Activated CD4-positive, alpha-beta memory T cell treated with anti-CD3 and anti-CD28 coated beads for 36 hours (primary cell): ENCODE measurements at places on chromosomes 11 and 22. TPM values are rescaled to one million over a fixed set of nuclear protein-coding genes. Genes with fewer than 3 reads are reported as not detected.
A peak's percentile ranks its signal among the peaks of the same experiment; 100 is the strongest.

DNA sequence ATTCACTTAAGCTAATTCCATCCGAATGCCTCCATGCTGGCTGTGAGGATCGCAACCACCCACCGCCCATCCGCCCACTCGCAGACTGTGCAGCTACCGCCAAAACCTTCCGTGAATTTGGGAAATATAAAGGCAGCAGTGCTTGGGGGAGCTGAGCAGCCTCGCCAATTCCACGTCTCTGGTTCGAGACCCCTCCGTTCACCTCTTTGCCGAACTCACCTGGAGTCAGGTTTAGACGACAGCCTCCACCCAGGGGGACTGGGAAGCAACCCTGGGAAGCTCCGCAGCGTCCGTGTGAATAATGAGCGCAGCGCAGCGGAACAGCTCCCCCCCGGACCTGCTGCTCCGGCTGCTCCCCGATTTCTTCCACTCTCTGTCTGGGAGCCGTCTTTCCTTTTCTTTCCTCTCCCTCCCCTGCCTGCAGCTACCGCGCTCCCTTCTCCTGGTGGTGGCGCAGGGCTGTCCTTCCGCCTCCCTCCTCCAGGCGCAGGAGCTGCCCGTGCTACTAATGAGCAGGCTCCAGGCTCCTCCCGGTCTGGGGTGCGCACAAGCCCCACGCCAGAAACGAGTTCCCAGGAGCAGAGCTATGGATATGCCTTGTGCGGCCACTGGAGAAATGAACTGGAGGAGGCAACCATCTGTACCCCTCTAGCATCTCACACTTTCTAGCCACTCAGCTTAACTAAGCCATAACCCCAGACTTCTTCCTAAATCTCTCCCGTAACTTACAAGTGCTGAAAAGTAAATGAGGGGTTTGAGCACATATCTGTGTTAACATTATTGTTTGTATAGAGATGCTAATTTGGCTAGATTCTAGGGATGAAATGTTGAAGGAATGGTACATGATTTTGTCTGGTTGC lies 107.3 kb downstream of the XKR3 start:
- H3K27me3 ChIP-seq = peaks cover 9% of the 10 kb centered on the region
- H3K4me3 ChIP-seq = no peak overlapping the region
- H3K4me1 ChIP-seq = no peaks in the 10 kb centered on the region
- no peaks in the 10 kb centered on the region for H3K36me3 ChIP-seq

DNA sequence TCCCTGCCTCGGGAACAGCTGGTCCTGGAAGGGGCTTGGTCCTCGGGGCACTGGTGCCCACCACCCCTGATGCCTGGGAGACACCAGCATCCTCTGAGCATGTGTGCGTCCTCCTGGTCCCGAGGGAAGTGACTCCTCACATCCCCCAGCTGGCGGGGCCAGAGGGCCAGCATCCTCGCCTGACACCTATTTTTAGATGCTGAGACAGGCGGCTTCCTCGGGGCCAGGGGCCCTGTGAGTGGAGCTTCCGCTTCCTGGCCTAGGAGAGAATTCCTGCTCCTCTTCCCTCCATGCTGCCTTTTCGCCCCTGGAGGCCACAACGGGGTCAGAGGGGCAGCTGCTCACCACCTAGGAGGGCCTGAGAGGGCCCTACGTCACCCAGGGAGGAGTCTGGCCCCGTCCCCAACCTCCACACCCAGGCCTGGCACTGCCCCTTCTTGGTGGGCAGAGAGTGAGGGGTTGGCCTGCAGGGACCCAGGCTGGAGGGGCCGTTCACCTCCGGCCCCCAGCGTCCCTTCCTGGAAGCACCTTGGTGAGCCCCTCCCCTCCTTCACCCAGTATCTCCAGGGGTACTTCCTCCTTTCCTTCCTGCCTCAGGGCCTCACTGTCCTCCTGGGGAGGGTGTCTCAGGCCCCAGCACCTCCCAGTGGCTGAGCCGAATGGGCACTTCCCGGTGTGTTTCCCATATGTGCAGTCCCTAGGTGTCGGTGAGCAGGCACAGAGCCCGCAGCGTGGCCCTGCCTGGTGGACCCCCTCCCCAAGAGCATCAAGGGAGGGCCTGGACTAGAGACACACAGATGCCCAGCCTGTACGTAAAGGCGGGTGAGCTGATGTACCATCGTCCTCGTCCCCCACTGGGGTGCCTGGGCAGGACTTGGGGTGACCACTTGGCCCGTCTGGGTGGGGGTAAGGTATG lies 6.1 kb downstream of the CD81 start:
- no peak for DNase-seq
- no peak overlapping the region for H3K27ac ChIP-seq
- H3K4me1 ChIP-seq = peaks cover 52% of the 10 kb centered on the region
- H3K4me3 ChIP-seq = no peak overlapping the region
- H3K27me3 ChIP-seq = no peaks in the 10 kb centered on the region

- no peak overlapping the region for H3K4me3 ChIP-seq
- no peaks in the 10 kb centered on the region for H3K27me3 ChIP-seq
- H3K4me1 ChIP-seq = peaks cover 18% of the 10 kb centered on the region
- H3K36me3 ChIP-seq = no peaks in the 10 kb centered on the region
- H3K27ac ChIP-seq = no peak overlapping the region
- DNase-seq = no peak
Observed at GRCh38 chr22:46040471-46041465, 63.8 kb upstream of the WNT7B start.

GRCh38 chr11:72041364-72042063 lies 38.8 kb downstream of the NUMA1 start:
- peaks cover 1% of the 10 kb centered on the region for H3K36me3 ChIP-seq
- H3K4me1 ChIP-seq = peaks cover 30% of the 10 kb centered on the region
- no peaks in the 10 kb centered on the region for H3K27me3 ChIP-seq
- H3K27ac ChIP-seq = no peak overlapping the region
- DNase-seq = peak; percentile 55
- H3K4me3 ChIP-seq = no peak overlapping the region

- H3K4me1 ChIP-seq = no peaks in the 10 kb centered on the region
- H3K36me3 ChIP-seq = no peaks in the 10 kb centered on the region
- no peak for DNase-seq
- H3K4me3 ChIP-seq = no peak overlapping the region
Observed at GRCh38 chr11:123976770-123977560, 616 bp downstream of the OR10S1 start.

DNA sequence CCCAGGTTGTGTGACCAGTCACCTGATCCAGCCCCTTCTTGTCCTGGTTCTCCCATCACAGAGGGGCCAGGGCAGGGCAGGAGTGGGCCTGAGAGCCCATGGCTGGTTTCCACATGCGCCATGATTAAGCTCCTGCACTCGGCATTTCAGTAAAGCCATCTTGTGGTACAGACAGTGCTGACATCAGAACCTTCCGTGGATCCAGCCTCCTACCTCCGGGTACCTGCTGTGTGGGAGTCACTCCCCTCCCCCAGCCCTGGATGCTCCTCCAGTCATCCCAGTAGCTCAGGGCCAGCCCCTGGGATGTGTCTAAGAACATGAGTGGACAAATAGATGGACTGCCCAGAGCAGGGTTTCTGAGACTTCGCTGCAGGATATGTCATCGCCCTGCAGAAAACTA lies 22.1 kb upstream of the MGAT3 start:
- H3K4me1 ChIP-seq = no peaks in the 10 kb centered on the region
- no peak overlapping the region for H3K27ac ChIP-seq
- no peak for DNase-seq
- H3K36me3 ChIP-seq = peaks cover 2% of the 10 kb centered on the region

- DNase-seq = no peak
- H3K4me1 ChIP-seq = peaks cover 61% of the 10 kb centered on the region
- H3K27me3 ChIP-seq = no peaks in the 10 kb centered on the region
Observed at GRCh38 chr11:3971756-3972404, 116.4 kb downstream of the STIM1 start.

DNA sequence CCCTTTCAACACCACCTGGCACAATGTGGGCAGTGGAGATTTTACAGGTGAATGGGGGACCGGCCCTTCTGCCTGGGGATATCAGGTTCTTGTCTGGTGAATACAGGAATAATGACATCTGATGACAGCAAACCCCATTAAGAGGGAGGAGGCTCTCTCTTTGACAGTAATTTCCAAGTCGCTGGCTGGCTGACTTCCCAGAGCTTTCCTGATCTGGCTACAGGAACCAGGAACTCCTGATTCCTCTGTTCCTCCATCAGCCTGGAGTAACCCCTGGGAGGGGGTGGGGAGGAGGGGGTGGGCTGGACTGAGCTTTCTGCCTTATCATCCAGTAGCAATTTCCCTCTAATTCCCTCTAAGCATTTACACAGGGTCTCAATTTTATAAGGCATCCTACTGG lies 3.7 kb upstream of the MIEF1 start:
- H3K27ac ChIP-seq = no peak overlapping the region
- H3K36me3 ChIP-seq = peaks cover 6% of the 10 kb centered on the region
- no peak for DNase-seq
- peaks cover 22% of the 10 kb centered on the region for H3K4me1 ChIP-seq
- no peaks in the 10 kb centered on the region for H3K27me3 ChIP-seq
- H3K4me3 ChIP-seq = no peak overlapping the region

DNA sequence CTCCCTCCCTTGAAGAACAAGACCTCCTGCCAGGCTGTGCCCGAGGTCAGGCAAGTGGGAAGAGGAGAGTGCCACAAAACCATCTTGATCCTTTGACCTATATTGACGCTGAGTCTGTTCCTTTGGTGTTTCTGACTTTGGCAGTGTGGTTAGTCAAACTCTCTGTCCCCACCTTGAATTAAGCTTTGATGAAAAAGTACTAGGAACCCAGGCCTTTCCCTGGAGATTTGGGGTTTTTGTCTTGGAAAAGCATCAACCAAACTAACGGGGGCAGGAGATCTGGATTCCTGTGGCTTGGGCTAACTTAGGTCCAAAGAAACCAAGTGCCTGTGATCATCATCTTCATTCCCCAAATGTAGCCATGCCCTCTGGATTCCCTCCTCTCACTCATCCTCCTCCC lies 40.4 kb downstream of the ARFGAP2 start:
- H3K4me1 ChIP-seq = no peaks in the 10 kb centered on the region
- no peaks in the 10 kb centered on the region for H3K27me3 ChIP-seq
- H3K4me3 ChIP-seq = no peak overlapping the region
- H3K27ac ChIP-seq = no peak overlapping the region
- DNase-seq = no peak

GRCh38 chr11:102610200-102610599 lies 14.9 kb downstream of the MMP20 start:
- H3K27ac ChIP-seq = no peak overlapping the region
- no peak overlapping the region for H3K4me3 ChIP-seq
- no peak for DNase-seq
- H3K4me1 ChIP-seq = peaks cover 10% of the 10 kb centered on the region

Gene CCDC188
- total RNA-seq = not detected

Gene SYTL2
- total RNA-seq = 10.2 TPM

Gene BDNF
- not detected for total RNA-seq

Gene GPR83
- total RNA-seq = not detected

Gene SEPTIN3
- total RNA-seq = 2.8 TPM

Gene SERPING1
- total RNA-seq = 0.43 TPM

Gene NNMT
- total RNA-seq = not detected

Gene MMP10
- not detected for total RNA-seq
